ENCODE measurements at places on chromosomes 5 and 9.
A peak's percentile ranks its signal among the peaks of the same experiment; 100 is the strongest.

DNA sequence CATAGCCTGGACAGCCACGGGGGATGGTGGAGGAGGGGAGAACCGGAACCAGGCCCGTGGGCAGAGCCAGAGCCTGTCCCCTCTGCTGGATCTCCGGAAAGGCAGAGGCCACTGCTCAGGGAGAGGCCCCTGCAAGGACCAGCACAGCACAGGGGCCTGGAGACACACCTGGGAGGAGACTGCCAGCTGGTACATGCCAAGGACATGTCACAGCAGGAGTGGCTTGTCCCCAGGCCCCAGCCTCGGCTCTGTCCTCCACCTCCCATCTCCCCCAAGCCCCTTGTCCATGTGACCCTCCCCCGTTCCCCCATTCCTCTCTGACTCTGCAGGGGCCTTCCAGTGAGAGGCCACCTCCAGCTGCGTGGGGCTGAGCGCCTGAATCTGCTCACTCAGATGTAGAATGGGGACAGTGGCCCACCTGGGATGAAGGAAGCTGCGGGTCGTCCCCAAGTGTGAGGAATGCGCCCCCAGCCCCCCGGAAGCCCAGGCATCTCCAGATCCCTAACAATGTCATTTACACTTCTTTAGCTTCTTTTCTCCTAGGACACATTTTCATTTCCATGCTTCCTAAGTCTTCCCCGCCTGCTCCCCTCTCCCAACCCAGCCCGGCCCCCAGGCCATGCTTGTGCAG, 349.6 kb upstream of the IRX2 start:
- DNase-seq: no peak

GRCh38 chr5:125196481-125197111, 450.2 kb upstream of the ZNF608 start:
- no peak for DNase-seq

DNA sequence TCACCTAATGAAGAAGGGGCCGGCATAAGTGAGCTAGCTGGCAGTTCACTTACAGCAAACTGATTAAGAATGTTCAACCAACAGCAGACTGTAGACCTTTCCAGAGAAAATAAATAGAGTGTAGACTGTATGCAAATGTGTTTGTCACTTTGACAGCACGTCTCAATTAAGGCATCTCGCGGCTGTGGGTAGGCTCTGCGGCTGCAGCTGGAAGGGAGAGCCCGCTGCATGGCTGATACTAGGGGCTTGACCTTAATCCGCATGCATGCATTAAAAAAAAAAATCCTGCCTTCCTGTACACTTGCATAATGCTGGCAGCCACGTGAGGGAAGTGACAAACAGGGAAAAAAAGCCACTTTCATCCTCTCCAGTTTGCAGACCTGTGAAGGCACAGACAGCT, 82.3 kb downstream of the CRB2 start:
- DNase-seq: no peak

GRCh38 chr9:13282998-13283397, 3.5 kb upstream of the MPDZ start:
- DNase-seq: no peak

DNA sequence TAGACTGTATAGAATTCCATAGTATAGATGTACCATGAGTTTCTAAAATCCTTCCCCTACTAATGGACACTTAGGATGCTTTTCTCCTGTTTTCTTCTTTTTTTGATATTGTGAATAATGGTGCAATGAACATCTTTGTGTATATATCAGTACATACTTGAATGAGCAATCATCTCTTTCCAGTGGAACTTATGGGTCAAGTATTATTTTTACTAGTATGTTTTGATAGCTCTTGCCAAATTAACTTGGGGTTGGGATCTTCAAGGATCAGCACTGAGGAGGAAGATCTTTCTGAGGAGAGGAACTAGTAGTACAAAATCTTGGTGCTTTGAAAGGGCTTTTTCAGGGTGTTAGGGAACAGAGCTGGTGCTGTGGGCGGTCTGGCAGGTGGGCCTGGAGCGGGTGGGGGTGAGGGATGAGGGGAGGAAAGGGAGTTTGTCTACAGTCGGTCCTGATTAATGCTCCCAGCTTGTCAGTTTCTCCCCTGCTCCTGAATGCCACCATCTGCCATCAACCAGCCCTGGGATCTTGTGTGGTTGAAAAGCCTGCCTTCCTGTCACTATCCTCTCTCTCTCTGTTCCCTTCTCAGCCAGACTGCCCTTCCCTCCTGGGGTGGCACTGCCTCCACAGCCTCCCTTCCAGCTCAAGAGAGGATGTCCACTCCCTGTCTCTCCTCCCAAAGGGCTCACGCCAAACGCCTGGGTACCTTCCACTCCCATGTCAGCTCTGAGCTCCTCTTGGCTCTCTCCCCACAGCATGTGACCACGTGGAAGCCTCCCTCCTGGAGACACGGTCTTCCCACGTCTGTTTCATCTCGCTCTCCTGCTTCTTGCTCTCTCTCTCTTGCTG, 185.9 kb downstream of the DAB2IP start:
- no peak for DNase-seq

- DNase-seq: no peak
These were observed 180.0 kb downstream of the MTRR start for GRCh38 chr5:8048920-8049319.

DNA sequence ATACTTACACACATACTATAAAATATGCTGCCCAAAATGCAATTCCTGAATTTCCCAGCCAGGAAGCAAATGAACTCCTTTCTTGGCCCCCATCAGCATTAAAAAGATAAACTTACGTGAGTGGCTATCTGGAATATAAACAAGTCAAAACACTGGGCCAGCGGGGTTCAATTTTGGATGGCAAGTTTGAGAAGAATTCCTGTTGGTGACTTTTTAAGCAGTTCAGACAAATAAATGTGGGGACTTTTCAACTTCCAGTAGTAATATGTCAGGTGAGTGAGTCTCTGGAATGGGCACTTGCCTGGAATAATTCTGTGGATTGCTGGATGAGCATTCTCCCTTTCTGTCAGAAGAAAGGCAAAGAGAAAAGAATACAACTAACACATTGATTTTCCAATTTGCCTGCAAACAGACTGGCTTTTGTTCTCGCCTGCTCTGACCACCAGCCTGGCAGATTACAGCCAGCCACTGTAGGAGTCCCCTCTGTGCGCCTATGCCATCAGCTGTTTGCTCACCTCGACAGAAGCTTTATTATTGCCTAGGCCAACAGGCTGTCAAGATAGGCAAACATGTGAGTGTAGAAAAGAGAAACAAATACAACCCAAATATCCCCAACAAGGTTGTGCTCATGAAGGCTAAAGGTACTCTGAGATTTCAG, 78.6 kb downstream of the MRPS27 start:
- no peak for DNase-seq

DNA sequence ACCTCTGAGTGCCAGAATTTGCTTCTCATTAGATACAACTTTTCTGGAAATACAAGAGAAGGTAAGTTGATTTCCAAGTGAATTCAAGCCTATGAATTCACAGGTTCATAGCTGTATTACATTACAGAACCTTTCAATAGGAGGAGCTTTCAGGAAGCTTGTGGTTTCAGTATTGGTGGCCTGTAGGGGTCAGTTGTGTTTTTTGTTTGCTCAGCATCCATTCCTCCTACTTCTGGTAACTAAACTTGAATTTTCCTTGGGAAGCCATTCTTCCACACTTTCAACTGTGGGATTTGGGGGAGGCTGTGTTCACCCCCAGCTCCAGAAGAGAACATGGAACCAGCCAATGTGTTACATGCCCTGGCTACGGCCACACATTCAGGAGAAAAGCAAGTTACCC, 5.6 kb upstream of the CYSTM1 start:
- no peak for DNase-seq

GRCh38 chr5:156411-157072, 34.8 kb upstream of the LRRC14B start:
- no peak for DNase-seq

- no peak for DNase-seq
These were observed 7.6 kb downstream of the OTULIN start for GRCh38 chr5:14672082-14672481.

- no peak for DNase-seq
These were observed 175.7 kb downstream of the EBF1 start for GRCh38 chr5:158923799-158924551.

DNA sequence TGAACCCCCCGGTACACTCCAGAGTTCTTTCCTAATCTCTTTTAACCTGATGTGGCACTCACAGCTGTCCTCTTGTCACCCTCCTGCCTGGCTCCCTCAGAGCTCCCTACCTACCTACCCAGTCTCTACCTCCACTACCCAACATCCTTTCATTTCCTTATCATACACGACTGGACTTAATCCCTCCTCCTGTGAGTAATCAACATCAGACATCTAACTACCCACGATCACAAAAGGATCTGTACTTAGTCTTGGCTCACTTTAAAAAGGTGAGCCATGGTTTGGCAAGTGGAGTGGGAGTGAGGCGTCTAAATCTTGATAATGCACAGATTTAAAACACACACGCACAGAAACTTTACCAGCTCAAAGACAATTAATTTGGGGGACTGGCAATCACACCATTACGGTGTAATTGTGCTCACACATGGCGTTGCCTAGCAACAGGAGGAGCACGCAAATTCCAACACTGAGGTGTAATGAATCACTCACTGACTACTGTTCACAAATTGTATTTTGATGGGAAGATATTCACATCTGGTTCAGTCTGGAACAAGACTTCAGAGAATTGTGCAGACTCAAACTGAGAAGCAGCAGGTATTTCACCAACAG, 235.9 kb downstream of the EPB41L4A start:
- DNase-seq: peak; percentile 54

DNA sequence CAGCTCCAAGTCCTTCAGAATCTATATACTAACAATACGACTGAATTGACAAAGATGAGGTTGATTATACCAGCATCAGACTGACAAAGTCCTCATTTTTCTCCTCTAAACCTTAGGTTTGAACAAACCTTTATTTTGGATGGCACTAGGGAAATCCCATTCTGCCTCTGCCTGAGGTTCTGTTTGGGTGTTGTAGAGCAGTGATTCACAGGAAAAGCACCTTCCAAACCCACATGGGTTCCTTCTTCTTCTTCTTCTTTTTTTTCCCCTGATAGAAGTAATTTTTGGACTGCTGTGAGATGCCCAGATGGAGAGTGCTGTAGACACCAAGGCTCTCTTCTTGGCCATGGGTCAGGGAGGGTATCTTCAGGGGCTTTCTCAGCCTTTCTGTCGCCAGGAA, 164.9 kb upstream of the PAPPA start:
- no peak for DNase-seq

GRCh38 chr5:174581479-174581878, 142.9 kb upstream of the MSX2 start:
- no peak for DNase-seq

DNA sequence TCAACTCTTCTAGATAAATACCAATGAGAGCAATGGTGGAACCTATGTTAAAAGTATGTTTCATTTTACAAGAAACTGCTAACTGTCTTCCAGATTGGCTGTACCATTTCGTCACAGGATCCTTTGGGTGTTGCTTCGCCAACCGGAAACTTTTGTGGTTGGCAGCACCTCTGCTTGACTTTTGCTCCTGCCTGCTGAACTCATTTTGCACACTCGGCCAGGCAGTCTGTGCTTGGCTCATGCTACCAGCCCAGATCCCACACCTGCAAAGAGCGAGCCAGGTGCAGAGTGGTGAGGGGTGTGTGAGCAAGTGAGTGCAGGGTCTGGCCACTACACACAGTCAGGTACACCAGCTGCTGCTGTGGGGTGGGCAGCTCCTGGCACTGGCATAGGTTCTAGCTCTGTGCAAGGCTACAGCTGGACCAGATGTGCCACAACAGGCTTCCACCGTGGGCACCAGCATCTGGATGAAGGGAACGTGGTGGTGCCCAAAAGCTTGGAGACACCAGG, 422.3 kb downstream of the PRR16 start:
- no peak for DNase-seq

GRCh38 chr5:40606077-40606765, 73.5 kb upstream of the PTGER4 start:
- no peak for DNase-seq

DNA sequence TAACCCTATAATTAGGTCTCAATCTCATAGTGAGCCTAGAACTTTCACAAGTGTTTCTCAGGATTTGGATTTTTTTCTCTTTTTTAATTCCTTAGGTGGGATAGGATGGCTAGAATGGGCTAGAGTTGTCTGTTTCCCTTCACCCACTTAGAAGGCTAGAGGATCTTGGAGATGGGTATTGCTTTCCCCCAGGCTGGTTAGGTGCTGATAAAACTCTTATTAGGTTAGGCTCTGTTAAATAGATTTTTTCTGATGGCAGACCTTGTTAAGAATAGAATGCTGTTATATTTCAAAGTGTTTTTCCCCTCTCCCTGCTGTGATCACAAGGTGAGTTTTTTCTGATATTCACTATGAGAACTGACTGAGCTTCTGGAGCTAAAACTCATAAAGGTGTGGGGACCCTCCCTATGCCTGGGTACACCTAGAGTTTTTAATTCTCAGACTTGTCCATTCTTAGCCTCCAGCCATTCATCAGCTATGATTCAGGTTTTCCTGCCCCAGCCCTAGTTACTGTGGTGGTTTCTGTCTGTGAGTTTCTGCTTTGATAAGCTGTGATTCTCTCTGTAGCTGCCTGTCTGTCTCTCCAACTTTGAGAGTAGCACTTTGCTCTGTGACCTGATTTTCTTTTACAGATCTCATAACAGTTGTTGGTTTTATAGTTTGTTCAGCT, 132.4 kb downstream of the HACD4 start:
- DNase-seq: no peak

DNA sequence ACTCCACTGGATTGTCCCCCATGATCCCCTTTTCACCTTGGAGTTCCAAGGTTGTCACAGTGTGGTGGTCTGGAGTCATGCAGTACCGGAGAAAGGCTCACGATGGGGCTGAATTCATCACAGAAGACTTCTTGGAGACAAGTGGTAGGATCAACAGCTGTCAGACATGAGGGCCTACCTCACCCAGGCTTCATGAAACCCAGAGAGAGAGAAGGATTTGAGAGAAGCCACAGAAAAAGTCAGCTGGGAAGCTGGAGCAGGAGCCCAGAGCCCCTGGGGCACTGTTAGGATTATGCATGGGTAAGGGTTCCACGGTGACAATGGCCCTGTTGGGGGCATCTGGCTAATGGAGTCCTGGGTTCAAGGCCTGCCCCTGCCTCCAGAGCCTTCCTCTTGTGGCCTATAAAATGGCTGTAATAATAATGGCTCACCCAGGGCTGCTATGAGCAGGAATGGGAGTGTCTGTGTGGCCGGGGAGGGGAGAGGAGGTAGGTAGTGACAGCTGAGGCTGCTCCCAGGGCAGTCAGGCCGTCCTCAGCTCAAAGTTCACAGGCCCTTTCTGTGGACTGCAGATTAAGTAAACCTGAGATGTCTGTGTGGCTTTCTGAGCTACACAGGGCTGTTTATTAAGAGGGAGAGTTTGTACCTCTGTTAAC, 910 bp downstream of the TRIM14 start:
- DNase-seq: peak; percentile 24

- DNase-seq: no peak
These were observed 135.6 kb downstream of the DAB2IP start for GRCh38 chr9:121786998-121787422.

- no peak for DNase-seq
These were observed 125.5 kb upstream of the FAM174A start for GRCh38 chr5:100409660-100410151.

GRCh38 chr9:88577256-88578120, 42.5 kb downstream of the NXNL2 start:
- DNase-seq: no peak

DNA sequence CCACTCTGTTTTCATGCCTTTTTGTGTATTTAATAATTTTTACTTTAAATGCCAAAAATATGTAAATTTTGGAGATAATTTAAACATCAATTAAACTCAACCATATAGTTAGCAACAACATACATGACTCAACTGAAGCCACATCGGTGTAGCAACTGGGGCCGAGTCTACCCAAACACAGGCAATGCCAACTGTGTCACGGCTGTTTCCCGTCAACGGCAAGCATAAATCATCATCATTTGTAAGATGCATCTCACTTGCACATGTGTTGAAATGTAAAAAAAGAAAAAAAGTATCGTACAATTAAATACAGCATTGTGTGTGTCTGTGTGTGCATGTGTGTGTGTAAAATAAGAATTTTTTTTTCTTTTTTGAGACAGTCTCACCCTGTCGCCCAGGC, 160.1 kb upstream of the TAS2R1 start:
- DNase-seq: no peak
